ENCODE measurements at places on chromosomes 2 and 18. TPM values are rescaled to one million over a fixed set of nuclear protein-coding genes. Genes with fewer than 3 reads are reported as not detected.

DNA sequence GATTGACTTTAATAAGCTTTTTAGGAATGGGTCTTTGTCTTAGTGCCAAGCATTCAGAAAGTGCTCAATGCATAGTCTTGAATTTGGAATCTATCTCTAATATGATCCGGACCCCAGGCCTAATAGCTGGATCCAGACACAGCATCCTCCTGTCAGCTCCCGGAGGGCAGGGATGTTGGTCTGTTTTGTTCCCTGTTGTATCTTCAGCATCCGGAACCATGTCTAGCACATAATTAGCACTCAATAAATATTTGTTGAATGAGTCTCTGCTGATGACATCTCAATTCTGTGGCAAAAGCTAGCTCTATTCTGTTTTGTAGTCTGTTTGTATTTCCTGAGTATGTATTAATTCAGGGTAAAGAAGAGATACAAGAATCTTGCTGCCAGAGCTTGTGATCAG, 169.1 kb downstream of the DCDC2C start:
- no peak for DNase-seq

Gene KYNU
- 2.9 TPM for total RNA-seq

Gene ASXL3
- not detected for total RNA-seq

Gene KCNG2
- 0.19 TPM for total RNA-seq

Data from esophagus squamous epithelium (tissue), 5 donors.